ENCODE measurements at places on chromosomes 2 and 18.

GRCh38 chr18:45670281-45670962 lies 53.6 kb upstream of the SLC14A1 start:
- peak; percentile 61 for DNase-seq

DNA sequence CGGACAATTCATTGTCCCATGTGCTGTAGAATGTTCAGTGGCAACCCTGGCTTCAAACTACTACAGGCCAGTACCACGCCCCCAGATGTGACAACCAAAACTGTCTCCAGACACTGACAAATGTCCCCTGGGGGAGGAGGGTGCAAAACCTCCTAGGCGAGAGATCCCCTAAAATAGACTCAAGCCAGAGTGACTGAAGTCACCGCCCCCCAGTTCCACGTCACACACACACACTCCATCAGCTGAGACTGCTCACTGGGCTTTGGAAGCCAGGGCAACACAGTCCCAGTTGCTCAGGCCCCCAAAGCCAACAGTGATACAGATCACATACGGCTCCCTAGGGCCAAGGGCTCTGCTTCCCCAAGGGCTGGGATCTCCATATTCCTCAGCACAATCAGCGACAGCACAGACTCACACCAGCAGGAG lies 19.1 kb downstream of the HDAC4 start:
- no peak for DNase-seq

DNA sequence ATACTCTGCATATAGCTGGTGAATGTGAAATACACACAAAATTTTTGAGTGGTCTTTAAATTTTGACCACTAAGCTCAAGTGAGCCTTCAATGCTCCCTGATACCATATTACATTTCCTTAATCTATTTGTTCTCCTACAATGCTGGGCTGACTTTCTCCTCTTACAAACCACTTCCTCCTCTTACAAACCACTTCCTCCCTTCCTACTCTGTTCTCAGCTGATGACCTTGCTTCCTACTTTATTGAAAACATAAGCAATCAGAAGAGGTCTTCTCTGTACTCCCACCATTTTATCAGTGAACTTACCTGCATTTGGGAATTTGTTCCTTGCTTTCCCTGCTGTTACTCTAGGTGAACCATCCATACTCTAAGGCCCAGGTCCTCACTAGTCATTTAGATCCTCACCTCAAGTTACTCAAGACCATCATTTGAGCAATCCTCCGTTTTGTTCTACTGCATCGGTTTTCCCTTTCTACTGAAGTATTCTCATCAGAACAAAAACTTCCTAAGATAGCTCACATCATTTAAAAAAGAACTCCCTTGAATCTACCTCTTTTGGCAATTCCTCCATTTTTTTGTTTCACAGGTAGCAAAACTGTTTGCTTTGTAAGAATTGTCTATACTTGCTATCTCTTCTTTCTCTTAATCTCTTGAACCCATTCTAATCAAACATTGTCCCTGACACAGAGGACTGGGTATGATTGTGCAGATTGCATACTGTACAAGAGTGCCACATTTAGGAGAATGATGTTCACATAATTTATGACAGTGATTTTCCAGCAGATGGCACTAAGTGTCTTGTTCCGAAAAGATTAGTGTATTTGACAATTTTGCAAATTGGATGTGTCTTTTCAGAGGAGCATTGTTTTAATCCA lies 96.5 kb downstream of the EPB41L5 start:
- DNase-seq, result peak; percentile 54

DNA sequence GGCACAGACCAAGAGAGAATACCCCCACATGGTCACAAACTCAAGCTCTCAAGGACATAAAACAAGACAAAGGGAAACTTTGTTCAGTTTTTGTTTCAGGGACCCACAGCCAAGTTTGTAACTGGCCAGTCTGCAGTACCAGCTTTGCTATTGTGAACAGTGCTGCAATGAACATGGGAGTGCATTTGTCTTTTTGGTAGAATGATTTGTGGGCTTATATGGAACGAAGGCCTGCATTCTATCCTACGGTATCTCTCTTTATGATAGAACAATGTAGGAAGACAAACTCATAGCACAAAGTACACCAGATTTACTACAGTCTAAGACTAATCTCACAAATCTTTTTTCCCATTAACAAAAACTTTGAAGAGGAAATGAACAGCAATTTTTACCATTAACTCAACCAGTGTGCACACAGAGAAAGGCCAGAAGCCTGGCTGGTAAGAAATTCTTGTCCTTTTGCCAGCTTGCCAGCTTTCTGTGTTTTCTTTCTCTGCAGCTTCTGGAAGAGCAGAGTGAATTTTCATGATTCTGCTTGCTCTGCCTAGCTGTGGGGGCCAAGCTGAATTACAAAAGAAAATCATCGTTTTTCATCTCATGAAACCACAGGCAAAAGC lies 37.1 kb upstream of the FEZ2 start:
- DNase-seq, result no peak

- DNase-seq, result no peak
These were observed 1368.4 kb upstream of the LRRTM1 start for GRCh38 chr2:81672923-81673322.

- peak; percentile 63 for DNase-seq
These were observed 60.8 kb downstream of the CEP192 start for GRCh38 chr18:13051950-13052349.

GRCh38 chr2:11768946-11769345 lies 22.5 kb downstream of the LPIN1 start:
- DNase-seq, result no peak

DNA sequence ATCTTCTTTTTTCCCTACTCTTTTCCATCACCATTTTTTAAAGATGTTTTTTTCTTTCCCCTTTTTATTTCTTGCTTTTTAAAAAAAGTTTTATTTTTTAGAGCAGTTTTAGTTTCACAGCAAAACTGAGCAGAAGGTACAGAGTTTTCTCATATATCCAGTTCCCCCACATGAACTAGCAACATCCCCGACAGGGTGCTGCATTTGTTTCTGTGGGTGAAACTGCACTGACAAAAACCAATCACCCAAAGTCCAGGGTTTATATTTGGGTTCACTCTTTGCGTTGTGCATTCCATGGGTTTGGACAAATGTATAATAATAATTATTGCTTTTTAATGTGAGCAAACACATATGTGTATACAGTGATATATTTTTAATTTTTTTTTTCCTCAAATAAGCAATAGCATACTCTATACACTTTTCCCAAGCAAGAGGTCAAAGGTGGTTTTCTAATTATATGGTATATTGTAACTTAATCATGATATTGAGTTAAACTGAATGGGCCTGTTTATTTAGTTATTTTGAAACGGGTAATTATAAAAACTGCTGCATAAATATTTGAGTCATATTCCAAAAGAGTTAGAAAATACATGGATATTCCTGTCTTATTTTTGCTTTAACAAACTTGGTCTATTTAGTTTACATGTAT lies 50.3 kb downstream of the NCK2 start:
- DNase-seq, result no peak

DNA sequence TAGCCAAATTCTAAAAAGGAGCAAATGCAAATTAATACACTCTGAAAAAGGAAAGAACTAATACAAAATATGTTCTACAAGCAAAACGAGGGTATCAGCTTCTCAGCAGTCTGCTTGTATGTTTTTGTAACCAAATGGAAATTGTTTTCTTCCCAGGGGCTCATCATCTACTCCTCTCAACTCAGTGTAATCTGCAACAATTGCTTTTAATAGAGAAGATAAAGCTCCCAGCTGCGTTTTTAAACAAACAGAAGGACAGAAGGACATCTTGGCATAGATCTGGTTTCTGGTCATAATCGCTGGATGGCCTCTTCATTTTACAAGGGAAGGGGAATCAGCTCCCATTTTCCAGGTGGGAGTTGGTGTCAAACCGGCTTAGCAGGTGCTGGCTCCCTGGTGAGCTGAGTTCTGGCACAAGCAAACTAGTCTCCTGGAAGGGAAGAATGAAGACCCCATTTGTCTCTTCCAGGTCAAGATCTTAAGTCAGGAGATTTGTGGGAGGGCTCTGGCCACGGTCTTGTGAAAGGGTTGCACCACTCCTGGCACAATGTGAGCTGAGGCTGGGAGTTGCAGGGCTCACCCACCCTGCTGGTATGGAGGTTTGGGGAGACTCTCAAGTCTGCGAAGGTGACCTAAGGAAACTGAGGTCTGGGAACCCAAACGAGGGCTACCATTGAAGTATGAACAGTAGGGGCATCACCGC lies 41.6 kb downstream of the NPPC start:
- DNase-seq, result no peak

DNA sequence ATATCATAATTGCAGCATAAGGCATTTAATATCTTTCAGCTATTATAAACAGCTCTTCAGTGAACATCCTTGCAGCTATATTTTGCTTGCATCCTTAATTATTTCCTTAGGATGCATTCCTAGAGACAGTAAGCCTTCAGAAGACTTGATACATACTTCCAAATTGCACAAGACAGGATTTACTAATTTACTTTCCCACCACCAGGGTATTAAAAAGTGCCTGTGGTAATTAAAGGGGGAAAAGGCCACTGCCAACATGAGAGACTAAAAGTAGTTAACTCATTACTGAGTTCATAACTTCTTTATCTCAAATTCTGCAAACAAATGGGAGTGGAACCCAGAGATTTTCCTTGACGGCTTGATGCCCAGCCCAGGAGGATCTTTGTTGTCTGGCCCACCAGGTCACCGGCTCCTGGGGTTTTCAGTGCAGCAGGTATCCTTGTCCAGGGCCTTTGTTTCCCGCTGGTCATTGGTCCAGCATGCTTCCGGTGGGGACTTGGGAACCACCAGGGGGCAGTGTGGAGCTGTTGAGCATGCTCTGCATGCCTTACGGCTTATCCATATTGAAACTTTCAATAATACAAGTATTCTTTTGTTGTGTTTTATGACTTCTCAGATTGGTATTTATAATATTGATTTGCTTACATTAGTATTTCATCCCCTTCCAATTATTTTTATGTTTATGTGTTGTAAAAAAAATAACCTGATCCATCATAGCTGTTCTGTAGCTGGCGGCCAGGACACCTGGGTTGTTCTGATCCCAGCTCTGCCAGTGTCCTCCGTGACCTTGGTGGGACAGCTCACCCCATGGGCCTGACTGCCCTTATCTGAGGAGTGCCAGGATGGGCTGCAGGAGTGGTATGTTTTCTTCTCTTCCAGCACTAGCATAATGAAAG lies 61.4 kb downstream of the TGOLN2 start:
- peak; percentile 61 for DNase-seq

DNA sequence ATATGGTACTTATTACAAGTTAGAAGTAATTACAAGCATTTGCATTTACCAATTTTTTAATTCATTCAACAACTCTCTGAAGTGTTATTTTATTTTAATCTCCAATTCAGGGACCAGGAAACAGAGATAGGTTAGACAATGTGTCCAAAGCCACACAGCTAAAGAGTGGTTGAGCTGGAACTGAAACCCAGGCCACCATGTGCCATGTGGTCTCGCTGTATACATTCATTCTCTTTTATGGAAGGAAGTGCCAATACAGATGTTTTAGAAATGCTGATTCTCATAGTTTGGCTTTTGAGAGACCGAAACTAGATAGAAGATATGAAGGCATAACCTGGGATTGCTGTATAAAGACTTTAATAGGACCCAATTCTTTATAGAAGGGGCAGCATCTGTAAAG lies 684.6 kb upstream of the ID2 start:
- no peak for DNase-seq

DNA sequence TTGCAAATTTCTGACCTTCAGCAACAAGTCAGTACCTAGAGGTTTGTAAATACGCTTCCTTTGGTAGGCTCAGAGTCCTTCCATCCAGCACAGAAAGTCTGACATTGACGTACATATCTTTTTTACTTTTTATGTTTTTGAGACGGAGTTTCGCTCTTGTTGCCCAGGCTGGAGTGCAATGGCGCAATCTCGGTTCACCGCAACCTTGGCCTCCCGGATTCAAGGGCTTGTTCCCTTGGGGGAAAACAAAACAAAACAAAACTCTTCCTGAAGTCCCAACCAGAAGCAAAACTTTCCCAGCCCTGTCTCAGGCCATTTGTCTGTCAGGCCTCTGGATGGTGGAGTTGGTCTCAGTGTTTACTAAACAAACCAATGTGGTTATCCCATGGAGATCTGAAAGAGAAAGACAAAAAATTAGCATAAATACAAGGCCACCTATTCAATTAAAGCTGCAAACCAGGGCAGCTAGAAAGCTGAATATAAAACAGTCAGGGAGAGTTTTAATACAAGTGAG lies 29.6 kb upstream of the ATL2 start:
- DNase-seq, result no peak

DNA sequence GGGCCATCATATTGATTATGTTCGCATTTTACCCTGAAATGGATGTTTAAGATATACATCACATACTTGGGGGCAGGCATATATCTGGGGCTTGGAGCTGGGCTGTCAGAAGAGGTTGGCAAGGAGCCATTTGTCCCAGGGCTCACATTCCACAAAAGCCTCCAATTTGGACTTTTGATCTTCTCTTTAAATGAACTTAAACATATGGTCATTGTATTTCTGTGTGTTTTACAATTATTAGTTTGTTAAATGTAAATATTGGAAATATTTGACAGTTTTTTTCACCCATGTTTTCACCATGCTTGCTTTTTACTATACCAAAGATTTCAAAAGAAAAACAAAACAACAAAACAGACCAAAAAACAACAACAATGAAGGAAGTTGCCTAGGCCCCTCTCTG lies 165.8 kb upstream of the MEIS1 start:
- no peak for DNase-seq

- no peak for DNase-seq
These were observed 202.9 kb downstream of the NDUFA10 start for GRCh38 chr2:239822146-239822831.

DNA sequence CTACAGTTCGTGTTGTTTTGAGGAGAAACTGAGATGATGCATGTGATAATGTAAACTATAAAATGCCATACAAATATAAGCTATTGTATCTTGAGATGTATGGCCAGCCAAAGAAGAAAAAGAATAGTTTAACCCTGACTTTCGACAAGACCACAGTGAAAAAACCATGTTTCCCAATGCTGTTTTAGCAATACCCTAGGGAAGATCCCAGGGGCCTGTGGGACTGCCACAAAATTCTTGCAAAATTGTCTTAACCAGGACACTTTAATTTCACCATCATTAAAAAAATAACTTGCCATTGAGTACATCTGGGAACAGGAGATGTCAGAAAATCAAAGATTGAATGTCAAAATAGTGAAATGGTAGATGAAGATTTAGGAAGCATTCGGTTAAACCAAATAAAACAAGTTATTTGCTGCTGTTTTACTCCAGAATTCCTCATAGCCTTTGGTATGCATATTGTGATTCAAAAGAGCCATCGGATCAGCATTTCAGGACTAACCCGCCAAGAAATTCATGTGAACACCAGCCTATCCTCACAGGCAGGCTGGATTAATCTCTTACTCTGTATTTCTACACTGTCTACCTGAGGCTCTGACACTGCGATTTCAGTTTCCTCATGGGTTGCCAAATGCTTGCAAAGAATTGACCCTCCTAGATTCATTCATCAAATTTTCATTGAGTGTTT lies 49.0 kb upstream of the SP3 start:
- DNase-seq, result no peak

Measured in bronchial epithelial cell (primary cell).